ENCODE measurements at places on chromosomes 2 and 18. TPM values are rescaled to one million over a fixed set of nuclear protein-coding genes. Genes with fewer than 3 reads are reported as not detected.

The CPLX4 gene
- not detected for polyA plus RNA-seq

GRCh38 chr18:25261768-25262167 lies 90.2 kb downstream of the ZNF521 start:
- H3K27ac ChIP-seq = no peak overlapping the region
- no peak overlapping the region for H3K4me3 ChIP-seq
- no peak for DNase-seq

DNA sequence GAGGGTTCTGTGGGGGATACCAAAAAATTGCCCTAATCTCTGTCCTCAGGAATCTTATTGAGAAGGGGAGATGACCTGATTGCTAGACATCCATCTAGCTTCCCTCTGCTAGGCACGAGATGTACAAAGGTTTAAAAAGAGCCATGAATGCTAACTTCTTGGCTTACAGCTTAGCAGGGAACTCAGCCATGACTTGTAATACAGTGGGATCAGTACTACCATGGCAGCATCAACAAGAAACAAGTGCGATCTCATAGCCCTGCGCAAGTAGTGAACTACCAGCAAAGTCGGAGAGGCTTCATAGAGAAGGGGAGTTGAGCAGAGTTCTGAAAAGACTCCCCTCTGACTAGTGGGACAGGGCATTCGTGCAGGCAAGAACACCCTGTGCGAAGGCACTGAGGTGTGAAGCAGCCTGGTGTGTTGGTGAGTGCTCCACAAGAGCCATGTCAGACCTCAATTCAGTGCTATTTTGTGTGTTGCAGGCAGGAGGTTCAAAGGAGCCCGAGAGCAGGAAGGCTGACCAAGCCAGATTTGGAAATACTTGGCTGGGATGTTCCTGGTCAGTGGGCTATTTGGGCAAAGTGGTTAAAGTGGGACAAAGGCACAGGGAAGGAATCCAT lies 130.0 kb downstream of the FMNL2 start:
- no peak for DNase-seq
- peaks cover 41% of the 10 kb centered on the region for H3K4me1 ChIP-seq
- H3K27me3 ChIP-seq = no peaks in the 10 kb centered on the region
- H3K27ac ChIP-seq = no peak overlapping the region
- H3K4me3 ChIP-seq = no peak overlapping the region

- peaks cover 25% of the 10 kb centered on the region for H3K27me3 ChIP-seq
- DNase-seq = no peak
- H3K36me3 ChIP-seq = no peaks in the 10 kb centered on the region
- H3K4me3 ChIP-seq = no peak overlapping the region
These were observed 75.4 kb downstream of the FHOD3 start for GRCh38 chr18:36372903-36373311.

GRCh38 chr2:168353251-168353650 lies 102.8 kb upstream of the CERS6 start:
- H3K27me3 ChIP-seq = no peaks in the 10 kb centered on the region
- H3K36me3 ChIP-seq = no peaks in the 10 kb centered on the region
- DNase-seq = no peak
- H3K4me1 ChIP-seq = no peaks in the 10 kb centered on the region
- H3K4me3 ChIP-seq = no peak overlapping the region

DNA sequence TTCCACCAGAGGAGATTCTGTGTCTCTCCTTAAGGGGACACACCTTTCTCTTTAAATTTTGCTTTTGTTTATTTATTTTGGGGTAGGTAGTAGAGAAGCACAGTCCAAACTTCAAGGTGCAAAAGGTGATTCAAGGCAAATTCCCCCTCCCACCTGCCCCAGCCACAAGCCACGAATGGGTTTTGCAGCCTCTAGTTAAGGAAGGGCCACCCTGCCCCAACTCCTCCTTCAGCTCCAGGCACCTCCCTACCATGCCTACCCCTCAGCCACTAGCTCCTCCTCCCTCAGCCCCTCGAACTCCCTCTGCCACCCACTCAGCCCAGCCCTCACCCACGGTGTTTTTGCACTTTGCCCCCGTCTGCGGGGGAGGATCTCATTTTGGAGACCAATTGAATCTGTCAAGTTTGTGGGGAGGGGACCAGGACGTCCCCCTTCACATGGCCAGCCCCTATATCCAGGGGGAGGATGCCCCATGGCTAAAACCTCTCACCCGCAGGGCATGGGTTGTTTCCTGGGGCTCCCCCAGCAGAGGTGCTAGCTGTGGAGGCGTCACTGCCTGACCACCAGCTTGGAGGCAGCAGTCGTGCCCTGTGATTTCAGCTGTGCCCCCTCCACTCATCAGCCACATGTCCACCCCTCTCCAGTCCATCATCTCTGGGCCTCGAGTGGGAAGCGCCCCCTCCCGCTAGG lies 4.5 kb downstream of the HAAO start:
- no peaks in the 10 kb centered on the region for H3K27me3 ChIP-seq
- peaks cover 7% of the 10 kb centered on the region for H3K36me3 ChIP-seq
- peaks cover 17% of the 10 kb centered on the region for H3K4me1 ChIP-seq
- H3K27ac ChIP-seq = no peak overlapping the region

DNA sequence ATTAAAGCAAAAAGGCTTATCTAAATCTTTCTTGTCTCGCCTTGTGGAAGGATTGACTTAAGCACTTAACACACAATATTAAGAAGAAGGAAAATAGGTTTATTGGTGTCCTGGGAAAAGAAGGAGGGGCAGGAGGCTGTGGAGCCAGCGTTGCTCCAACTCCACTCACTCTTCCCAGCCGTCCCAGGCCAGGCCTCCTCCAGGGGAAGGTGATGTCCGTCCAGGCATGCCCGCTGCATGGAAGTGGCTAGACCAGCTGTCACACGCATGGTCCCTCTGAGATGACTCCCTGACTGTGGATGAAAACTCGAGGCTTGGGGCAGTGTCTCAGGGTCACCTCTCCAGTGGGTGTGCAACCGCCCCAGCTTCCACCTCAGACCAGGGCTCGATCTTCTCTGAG lies 281.1 kb downstream of the GALR1 start:
- no peaks in the 10 kb centered on the region for H3K27me3 ChIP-seq
- no peak overlapping the region for H3K27ac ChIP-seq
- no peak for DNase-seq
- H3K4me3 ChIP-seq = no peak overlapping the region

DNA sequence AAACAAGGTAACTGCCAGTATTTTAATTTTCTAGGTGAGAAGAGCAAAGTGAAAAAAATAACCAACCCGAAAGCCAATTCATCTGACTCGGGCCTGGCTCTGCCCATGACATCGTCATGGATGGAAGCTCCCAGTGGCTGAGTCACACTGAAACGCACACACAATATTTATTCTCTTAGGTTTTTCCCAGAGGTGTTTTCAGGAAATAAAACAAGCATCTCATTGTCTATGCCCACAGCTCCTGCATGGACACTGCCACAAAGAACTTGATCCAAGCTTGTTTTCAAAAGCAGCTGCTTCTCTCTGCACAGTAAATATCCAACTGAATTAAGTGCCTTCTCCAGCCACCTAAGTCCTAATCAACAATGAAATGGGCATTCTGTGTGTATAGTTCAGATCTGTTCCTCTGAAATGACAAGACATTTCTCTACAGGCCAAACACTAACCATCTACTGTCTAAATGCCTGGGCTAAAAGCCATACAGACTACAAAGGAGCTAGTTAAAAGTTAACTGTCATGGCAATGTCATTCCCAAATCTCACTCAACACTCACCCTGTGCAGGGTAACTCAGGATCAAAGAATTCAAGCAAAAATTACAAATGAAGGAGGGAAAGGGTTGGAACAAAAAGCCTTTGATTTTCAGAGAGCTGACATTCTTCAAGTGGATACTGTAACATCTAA lies 62.9 kb downstream of the RPL31 start:
- H3K4me1 ChIP-seq = no peaks in the 10 kb centered on the region
- no peak overlapping the region for H3K27ac ChIP-seq

DNA sequence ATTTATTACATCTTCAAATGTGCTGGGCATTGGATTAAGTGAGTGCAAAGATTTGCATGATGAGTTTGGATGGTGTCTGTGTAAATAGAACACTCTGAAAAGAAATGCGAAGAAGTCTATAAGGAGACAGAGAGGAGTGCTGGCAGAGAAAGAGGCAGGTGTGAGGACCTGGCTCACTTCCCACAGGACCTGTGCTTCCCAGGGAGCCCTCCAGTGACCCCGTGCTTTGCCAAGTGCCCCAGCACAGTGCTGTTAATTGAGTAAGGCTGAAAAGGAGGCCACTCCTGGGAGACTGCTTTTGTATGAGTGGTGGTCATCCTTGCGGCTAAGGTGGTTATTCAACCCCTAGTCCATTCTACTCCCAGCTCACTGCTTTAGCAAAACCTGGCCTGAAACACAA lies 230.8 kb downstream of the OSR1 start:
- no peak for DNase-seq
- H3K27me3 ChIP-seq = peaks cover 4% of the 10 kb centered on the region
- H3K4me1 ChIP-seq = no peaks in the 10 kb centered on the region
- H3K27ac ChIP-seq = no peak overlapping the region
- no peak overlapping the region for H3K4me3 ChIP-seq

GRCh38 chr2:47519604-47520301 lies 116.8 kb downstream of the MSH2 start:
- no peaks in the 10 kb centered on the region for H3K27me3 ChIP-seq
- H3K27ac ChIP-seq = peak overlapping the region; percentile 67
- DNase-seq = no peak
- H3K36me3 ChIP-seq = peaks cover 3% of the 10 kb centered on the region
- peak overlapping the region; percentile 86 for H3K4me3 ChIP-seq
- H3K4me1 ChIP-seq = peaks cover 7% of the 10 kb centered on the region

The SERPINB5 gene
- polyA plus RNA-seq = not detected

GRCh38 chr18:63971320-63972001 lies 1.6 kb downstream of the SERPINB8 start:
- H3K4me1 ChIP-seq = peaks cover 61% of the 10 kb centered on the region
- peak overlapping the region; percentile 25 for H3K27ac ChIP-seq
- DNase-seq = no peak
- H3K36me3 ChIP-seq = no peaks in the 10 kb centered on the region
- no peaks in the 10 kb centered on the region for H3K27me3 ChIP-seq

DNA sequence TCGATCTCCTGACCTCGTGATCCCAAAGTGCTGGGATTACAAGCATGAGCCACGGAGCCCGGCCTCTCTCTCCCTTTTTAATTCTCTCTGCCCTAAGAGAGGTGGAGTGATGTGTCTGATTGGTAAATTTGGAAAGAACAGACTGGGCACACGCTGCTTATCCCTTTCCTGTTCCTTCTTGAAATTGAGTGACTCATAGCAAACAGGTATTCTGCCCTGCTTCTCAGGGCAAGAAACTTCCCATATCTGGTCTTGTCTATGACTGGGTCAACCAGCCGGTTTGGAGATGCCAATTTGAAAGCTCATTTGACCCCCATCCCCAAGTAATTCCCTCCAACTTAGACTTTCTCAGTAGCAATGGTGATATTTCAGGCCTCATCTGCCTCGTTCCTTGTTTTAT lies 15.0 kb downstream of the LYPD1 start:
- H3K4me1 ChIP-seq = no peaks in the 10 kb centered on the region
- no peaks in the 10 kb centered on the region for H3K27me3 ChIP-seq
- no peaks in the 10 kb centered on the region for H3K36me3 ChIP-seq
- no peak overlapping the region for H3K27ac ChIP-seq

GRCh38 chr2:212974692-212975091 lies 176.7 kb downstream of the IKZF2 start:
- H3K27me3 ChIP-seq = no peaks in the 10 kb centered on the region
- no peak for DNase-seq
- no peak overlapping the region for H3K4me3 ChIP-seq
- no peak overlapping the region for H3K27ac ChIP-seq

DNA sequence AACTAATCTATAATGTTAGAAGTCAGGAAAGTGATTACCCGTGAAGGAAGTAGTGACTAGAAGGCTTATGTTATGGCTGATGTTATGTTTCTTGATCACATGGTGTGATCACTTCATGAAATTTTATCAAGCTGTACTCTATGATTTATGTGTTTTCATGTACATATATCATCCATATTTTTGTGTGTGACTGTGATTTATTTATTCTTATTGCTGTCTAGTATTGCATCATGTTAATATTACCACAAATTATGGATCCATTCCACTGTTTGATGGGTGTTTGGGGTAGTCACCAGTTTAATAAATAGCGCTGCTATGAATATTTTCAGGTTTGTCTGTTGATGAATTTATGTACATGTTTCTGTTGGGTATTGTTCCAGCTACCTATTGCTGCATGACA lies 59.4 kb downstream of the SH2D6 start:
- no peak overlapping the region for H3K27ac ChIP-seq
- DNase-seq = no peak
- H3K4me3 ChIP-seq = no peak overlapping the region

DNA sequence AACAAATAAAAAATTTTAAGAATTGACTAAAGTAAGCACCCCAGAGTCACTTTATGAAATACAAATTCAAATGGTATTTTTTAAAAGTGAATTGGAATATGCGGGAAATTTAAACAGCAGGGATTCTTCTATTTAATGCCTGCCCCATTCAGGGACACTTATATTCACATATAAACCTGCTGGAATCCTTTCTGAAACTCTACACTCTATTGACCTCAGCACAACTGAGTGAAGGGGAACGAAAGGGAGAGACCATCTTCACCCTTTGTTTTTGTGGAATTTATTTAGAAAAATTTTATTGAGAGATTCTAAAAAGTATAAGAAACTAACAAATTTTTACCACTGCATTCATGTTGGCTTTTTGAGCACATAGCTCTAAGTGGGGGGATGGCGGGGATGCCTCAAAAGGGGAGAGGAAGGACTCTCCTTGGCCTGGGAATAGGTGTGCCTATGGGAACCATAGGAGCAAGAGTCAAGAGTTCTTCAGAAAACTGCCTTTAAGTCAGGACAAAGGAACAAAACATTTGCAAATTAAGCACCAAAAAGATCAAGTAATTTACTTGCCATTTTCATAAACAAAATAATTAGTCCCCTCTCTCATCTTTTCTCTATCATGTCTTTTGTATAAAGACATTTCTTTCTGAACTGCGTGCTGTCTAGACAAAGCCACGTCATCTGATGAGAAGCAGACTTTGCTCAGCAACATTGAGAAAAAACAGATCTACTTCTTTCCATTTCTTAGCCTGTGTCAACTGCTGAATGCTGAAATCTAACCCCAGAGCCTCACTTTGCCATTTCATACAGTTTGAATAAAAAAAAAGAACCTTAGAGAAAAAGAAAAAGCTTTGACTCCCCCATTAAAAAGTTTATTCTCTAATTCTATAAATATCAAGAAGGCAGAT lies 21.6 kb upstream of the FLACC1 start:
- H3K27me3 ChIP-seq = no peaks in the 10 kb centered on the region
- no peak overlapping the region for H3K27ac ChIP-seq
- DNase-seq = no peak
- peaks cover 5% of the 10 kb centered on the region for H3K4me1 ChIP-seq
- H3K36me3 ChIP-seq = peaks cover 22% of the 10 kb centered on the region

- no peak overlapping the region for H3K27ac ChIP-seq
- H3K36me3 ChIP-seq = no peaks in the 10 kb centered on the region
- DNase-seq = no peak
- H3K4me3 ChIP-seq = no peak overlapping the region
- peaks cover 5% of the 10 kb centered on the region for H3K4me1 ChIP-seq
- H3K27me3 ChIP-seq = peaks cover 6% of the 10 kb centered on the region
These were observed 211.9 kb downstream of the RBM43 start for GRCh38 chr2:151049746-151050145.

- H3K4me3 ChIP-seq = no peak overlapping the region
- no peaks in the 10 kb centered on the region for H3K36me3 ChIP-seq
- H3K4me1 ChIP-seq = no peaks in the 10 kb centered on the region
- H3K27me3 ChIP-seq = peaks cover 24% of the 10 kb centered on the region
- no peak for DNase-seq
- H3K27ac ChIP-seq = no peak overlapping the region
These were observed 34.9 kb upstream of the APCDD1 start for GRCh38 chr18:10419420-10420103.

The ZNF516 gene
- polyA plus RNA-seq = 4.0 TPM
